Stimulated activated CD4-positive, alpha-beta T cell treated with anti-CD3 and anti-CD28 coated beads, Interleukin-2, amount 100 ng/mL, for 24 hours (primary cell): ENCODE measurements at places on chromosomes 5 and 9.

- DNase-seq: no peak
Measured at GRCh38 chr5:35145691-35146317, 84.5 kb downstream of the PRLR start.

- no peak for DNase-seq
Measured at GRCh38 chr5:133870661-133871060, 97.8 kb downstream of the C5orf15 start.

DNA sequence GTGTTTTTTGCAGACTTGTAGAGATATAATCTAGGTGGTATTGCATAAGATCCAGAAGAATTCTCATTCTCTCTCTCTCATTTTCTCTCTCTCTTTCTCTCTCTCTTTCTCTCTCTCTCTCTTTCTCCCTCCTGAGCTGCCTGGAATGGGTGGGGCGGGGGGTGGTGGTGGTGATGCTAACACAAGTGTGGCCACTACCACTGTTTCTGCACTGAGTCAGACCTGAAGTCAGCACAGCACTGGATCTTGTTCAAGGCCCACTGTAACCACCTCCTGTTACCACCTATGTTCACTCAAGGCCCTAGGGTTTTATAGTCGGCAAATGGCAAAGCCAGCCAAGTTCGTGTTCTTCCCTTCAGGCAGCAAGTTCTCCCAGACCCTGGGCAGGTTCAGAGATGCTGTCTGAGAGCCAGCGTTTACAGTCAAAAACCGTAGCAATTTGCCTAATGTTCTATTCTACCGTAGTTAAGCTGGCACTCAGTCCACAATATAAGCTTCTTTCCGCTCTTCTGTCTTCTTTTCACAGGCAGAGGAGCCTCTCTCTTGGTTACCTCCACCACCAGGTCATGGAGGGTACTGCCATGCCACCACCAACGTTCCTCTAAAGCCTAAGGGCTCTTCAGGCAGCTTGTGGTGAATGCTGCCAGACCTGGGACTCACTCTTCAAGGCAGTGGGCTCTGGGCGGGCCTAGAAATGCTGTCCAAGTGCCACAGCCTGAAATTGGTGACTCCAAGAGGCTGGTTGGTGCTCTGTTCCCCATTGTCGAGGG is 235.7 kb upstream of the PRR16 start:
- DNase-seq: no peak

GRCh38 chr5:111976705-111977435 is 219.9 kb upstream of the NREP start:
- no peak for DNase-seq

- no peak for DNase-seq
Measured at GRCh38 chr9:81227507-81228245, 461.7 kb downstream of the TLE1 start.

DNA sequence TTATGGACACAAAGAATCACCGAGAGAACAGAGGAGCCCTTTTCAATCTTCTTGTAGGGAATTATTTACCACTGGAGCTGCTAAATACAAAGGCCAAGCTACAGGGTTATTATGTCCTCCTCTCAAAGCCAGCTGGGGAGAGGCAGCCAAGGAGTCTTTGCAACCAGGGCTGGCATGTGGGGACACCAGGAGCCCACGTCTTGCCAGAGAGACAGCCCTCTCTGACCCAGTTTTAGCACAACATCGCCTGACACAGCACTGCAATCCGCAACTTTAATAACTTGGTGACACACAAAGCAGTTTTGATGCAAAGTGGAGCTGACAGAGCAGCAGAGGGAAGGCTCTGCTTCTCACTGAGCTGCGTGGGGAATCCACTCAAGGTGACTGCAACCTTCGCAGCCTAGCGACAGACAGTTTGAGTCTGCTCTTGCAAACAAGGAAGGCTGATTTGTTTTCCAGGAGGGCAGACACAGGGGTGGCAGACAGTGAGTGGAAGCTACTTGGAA is 33.6 kb downstream of the TLR4 start:
- no peak for DNase-seq

DNA sequence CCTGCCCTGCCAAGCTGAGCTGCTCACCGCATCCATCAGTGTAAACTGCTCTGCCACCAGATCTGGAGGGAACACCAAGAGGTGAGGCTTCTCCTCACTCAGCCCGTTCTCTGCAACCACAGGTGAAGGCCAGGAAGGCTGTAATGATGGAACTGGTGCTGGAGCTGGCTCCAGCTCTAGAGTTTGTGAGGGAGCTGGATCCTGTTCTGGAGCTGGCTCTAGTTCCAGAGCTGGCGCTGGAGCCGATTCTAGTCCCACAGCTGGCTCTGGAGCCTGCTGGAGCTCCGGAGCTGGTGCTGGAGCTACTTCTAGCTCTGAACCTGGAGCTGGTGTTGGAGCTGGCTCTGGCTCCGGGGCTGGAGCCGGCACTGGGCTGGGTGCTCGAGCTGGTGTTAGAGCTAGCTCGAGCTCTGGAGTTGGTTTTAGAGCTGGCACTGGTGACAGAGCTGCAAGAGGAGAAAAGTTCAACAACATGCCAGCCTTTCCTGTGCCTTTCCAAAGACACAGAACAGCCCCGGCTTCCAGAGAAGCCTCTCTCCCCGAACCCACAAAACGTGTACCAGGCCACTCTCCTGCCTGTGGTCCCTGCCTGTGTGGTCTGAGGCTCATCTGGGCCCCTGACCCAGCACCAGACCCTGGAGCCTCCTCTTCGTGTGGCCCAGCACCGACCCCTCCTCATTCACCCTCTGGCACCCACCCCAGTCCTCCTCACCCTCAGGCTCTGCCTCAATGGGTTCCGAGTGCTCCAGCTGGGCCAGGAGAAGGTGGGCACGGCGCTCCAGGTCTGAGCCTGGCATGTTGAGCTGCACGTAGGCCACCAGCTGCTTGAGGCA is 12.9 kb downstream of the RALGDS start:
- no peak for DNase-seq
